Activated T-helper 1 cell treated with anti-CD3 and anti-CD28 coated beads, Interleukin-2, amount 50 U/mL, for 16 hours (primary cell): ENCODE measurements at places on chromosomes 1 and 21.

DNA sequence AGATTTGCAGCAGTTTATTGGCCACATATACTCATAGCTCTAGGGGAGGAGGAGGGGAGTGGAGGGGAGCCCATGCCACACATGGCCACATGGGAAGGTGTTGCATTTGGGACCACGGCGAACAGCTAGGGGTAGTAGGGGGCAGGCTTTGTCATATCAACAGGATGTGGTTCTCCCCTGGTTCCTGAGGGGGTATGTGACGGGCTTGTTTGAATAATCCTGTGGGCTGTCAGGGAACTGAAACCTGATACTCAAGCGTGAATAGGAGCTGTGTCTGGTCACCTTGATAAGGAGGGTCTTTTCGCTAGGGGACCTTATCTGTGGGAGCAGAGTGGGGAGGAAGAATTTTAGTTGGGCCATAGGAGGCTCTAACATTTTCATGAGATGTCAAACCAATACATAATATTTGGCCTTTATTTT, 264.7 kb downstream of the CTH start:
- DNase-seq, result no peak

GRCh38 chr1:157574836-157575235, 22.5 kb upstream of the FCRL5 start:
- DNase-seq, result no peak

- no peak for DNase-seq
These were observed 184.7 kb downstream of the ETS2 start for GRCh38 chr21:38990424-38990794.

- DNase-seq, result no peak
These were observed 40.4 kb downstream of the RHBG start for GRCh38 chr1:156409439-156409838.

DNA sequence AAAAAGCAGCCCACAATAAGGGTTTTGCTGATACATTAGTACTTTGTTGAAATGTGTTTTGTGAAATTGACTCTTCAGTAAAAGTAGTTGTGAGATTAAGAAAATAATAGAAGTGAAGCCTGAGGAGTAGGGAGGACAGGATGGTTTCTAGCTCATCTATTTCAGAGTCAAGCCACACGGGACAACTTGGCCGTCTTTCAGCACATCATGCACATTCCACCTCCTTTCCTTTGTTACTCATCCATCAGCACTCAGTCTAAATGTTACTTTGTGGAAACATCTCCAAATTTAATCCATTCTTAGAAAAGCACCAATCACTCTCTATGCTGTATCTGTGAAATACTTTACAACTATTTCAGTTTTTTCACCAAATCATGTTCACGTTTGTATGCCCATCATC, 223.3 kb downstream of the FGGY start:
- no peak for DNase-seq

DNA sequence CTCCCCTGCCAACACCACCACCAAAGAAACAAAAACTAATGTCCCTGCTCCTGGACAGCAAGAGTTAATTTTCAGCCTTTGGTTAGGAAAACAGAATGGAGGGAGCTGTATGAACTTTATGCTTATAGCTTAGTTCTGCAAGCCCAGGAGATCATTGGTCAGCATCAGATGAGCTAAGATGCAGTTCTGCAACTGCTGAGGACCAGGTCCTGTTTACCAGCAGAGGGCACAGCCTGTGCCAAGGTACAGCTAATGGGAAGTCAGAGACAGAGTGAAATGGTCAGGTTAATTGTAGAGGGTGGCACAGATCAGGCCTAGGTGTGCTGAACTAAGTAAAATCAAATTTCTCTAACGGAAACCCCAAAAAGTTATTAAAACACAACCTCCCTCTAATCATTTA, 161.3 kb downstream of the ROR1 start:
- no peak for DNase-seq

DNA sequence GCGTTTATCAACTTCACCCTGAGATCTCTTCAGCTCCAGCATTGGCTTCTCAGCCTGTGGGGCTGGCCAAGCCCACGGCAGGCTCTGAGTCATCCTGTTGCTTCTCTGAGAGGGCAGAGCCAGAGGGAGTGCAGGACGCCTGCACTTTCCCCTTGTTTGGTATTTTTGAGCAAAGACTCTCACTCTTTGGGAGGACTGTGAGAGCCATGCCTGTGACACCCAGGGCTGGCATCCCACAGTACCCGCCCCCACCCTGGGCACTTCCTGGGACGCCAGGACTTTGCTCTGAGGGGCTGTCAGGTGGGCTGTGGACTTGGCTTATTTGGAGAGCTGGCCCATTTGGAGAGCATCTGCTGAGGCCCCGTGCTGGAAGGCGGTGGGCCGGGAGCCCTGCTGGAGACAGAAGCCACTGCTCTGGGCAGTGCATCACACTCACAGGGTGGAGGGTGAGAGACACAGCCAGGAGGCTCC, 37.4 kb downstream of the VANGL1 start:
- DNase-seq, result no peak

DNA sequence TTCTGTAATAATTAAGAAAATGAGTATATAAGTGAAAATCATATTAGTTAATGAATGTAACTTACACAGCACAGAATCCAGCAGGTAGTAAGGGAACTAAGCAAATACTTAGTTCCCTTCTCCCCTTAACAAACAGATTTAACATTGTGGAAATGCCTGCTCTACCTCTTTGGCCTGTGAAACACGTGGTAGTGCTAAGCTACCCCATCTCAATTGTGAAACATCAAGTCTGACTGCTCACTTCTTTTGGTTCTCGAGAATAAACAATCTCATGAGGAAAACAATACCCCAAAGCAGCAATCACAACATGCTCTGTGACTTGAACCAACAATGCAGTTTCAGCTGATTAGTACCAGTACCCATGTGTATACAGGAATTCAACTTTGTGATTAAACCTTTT, 4.7 kb downstream of the MYSM1 start:
- no peak for DNase-seq

- no peak for DNase-seq
These were observed 53.5 kb downstream of the NFASC start for GRCh38 chr1:204924013-204924759.

DNA sequence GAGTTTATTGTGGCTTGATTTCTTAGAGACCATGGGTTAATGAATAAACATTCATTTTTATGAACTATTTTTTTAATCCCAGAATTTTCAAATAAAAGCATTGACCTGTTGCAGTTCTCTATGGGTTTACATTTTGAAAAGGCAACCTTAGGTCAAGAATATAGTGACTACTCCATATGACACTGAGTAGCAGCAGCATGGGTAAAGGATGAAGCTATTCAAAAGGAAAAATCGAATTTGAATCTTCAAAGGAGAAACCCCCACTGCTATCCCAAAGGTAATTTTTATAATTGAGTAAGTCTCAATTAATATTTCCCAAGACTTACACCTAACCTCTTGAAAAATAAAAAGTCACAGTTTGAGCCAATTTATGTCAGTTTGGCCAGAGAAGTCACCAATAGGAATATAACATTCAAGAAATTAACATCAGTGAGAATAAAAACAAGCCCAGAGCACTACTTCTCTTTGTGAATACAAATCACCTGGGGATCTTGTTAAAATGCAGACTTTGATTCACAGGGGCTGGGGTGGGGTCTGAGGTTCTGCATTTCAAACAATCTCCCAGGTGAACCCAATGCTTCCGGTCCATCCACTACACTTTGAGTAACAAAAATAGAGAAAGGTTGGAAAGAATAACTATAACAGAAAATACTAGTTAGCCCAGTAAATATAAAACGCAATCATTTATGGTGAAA, 39.8 kb downstream of the USP1 start:
- DNase-seq, result no peak

- no peak for DNase-seq
These were observed 24.4 kb downstream of the PLXNA2 start for GRCh38 chr1:208219659-208220282.

- DNase-seq, result no peak
These were observed 33.3 kb downstream of the TIAM1 start for GRCh38 chr21:31310750-31311149.

DNA sequence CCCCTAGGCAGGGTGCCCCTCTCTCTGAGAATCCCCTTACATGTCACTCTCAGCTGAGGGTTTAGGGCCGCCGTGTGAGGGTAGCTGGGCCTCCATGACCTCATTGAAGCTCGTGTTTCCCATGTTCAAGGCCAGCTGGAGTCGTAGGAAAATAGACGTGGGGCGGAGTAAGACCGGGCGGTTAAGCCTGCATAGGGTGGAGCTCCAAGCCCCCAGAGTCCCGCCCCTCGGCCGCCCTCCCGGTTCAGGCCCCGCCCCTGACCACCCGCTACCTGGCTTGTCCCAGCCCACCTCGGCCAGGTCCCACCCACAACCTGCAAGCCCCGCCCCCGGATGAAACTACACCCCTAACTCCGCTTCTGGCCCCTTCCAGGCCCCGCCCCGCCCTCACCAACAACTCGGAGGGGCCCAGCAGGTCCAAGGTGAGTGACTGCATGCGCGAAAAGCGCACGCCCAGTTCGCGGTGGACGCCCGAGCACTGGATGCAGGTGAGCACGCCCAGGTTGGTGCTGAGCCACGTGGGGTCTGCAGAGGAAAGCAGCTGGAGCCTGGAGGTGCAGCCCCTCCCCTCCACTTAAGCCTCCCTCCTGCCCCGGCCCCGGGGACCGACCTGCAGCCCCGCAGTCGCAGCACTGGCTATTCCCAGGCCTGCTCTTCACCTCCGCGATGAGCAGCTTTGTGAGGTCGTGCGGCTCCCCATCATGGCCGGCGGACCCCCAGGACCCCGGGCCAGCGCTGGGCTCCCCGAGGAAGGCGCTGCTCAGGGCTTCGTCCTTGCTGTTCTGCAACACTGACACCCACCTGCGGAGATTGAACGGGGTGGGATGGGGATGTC, 12.2 kb upstream of the TCEA3 start:
- DNase-seq, result no peak

DNA sequence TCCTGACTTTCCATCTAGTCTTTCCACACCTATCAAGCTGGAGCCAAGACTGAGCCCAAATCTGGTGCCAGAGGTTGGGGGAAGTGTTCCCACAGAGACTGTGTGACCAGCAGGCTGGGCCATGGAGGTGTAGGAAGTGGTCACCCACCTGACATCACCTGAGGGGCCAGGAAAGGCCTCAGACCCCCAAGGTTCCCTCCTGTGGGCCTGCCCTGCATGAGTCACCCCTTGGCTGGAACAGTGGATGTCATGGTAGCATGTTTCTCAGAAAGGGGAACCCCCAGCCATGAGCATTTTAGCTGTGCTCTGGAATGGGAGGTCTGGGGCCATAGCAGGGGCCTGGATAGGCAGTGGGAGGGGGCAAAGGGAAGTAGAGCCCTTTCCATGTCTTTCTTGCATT, 5.7 kb upstream of the TNFRSF8 start:
- DNase-seq, result no peak

- no peak for DNase-seq
These were observed 35.9 kb upstream of the PTGFRN start for GRCh38 chr1:116873680-116874271.

GRCh38 chr1:206635978-206636345, 626 bp downstream of the DYRK3 start:
- DNase-seq, result no peak

- no peak for DNase-seq
These were observed 1386.8 kb downstream of the MRPL39 start for GRCh38 chr21:24220446-24220845.

DNA sequence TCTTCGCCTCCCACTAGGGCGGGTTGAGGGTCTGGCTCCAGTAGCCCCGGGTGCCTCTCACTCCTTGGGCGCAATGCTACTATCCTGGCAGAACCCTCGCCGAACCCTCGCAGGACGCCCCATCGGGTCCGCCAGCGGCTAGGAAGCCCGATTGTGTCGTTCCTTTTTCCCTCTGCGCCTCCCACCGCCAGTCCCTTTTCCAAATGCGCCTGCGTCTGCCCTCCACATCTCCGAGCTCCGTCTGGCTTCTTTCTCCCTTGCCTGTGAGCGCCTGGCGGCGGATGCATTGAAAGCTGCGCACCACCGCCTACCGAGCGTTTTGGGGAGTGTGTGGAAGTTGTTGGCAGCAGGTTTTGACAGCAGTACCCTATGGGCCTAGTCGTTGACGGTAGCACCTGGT, 1.0 kb upstream of the DIRAS3 start:
- no peak for DNase-seq

DNA sequence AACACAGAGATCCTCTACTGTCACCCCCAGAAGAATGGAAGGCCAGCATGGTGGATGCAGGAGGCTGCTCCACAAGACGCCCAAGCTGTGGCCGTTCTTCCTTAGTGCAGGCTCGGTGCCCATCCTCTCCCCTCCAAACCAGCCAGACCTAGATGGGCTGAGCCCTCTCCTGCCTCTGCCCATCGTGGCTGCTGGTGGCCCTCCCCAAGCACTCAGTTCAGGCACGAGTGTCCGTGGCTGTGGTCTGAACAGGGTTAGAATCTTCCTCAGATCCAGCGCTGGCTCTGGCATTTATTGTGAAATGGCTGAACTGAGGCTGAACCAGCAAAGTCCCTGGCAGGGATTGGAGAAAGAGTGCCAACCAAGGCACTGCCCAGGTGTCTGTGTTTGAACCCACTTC, 59.5 kb downstream of the TRIM11 start:
- no peak for DNase-seq

DNA sequence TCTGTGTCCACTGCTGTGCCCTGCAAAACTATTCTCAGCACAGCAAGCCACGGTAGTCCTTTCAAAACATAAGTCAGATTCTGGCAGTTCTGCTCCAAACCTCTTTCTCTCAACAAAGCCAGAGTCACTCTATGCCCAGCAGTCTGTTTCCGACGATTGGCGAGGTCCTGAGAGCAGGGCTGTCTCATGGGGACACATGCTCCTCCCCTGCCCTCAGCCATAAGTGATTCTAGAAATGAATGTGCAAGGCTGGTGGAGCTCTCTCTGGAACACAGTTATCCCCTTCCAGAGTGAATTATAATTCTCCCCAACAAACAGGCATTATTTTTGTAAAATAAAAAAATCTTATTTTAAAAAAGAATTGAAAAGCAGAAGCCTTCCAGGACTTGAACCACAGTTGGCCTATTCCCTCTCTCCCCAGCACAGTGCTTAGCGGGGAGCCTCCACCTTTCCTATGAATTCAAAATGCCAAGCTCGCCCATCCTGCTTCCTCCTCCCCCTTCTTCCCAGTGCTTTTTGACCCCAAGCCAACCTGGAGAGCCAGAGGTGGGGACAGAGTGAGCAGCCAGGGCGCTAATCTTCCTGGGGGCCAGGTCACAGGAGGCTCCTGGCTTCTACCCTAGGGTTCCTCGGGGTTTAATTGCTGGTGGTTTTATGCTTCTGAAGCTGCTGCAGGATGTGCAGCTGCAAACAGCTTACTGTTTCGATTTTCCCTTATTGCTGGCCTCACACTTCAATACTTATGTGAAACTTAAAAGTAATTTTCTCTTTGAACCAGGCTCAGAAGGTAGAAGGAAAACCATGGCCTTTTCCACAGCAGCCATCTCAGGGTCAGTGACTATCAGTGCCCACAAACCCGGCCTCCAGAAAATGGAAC, 41.1 kb downstream of the KCNJ6 start:
- DNase-seq, result no peak

GRCh38 chr21:42145569-42146272, 73.2 kb upstream of the ABCG1 start:
- DNase-seq, result peak; percentile 42
